ENCODE measurements at places on chromosomes 1 and 21.

DNA sequence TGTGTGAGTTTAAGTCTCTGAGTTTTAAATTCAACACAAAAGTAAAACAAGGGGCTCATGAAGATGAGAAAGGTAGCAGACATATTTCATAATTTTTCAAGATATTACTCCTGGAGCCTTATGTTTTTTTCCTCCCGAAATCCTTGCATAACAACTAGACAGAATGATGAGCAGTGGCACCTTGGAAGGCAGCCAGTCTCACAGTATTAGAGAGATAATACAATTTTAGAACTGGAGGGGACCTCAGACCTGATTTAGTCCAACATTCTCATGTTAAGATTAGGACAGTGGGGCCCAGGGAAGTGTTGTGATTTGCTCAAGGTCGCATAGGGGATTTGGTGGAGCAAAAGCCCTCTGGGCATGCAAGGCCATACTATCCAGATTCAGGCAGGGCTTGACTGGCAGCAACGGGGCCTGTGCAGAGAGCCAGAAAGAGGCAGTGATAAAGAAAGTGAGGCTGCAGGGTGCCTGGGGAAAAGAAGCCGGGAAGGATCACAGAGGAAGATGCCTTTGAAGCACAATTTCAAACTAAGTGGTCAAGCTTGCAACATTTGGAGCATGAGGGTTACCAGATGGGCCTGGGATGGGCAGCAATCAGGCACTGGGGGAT lies 31.4 kb upstream of the BCL9 start:
- DNase-seq: peak; percentile 35

DNA sequence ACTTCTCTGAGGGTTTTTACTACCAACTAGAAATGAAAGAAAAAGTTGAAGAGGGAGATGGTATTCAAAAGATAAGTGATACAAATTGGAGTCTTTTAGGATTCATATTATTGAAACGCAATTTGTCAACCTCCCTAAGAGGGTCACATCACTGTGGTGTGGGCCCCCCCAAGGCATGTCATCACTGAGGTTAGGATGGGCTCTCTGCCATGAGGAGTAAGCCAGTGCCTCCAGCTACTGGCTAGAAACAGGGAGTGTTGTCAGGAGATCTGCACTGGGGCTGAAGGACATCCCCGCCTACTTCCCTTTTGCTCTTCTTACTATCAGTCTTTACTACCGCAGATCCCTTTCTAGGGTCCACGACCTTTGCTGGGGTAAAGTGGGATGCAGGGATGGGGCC lies 25.9 kb downstream of the ITSN1 start:
- no peak for DNase-seq

- DNase-seq: no peak
Measured at GRCh38 chr21:28704746-28705145, 287.9 kb downstream of the LTN1 start.

- DNase-seq: peak; percentile 86
Measured at GRCh38 chr1:152110860-152111514, 4.3 kb downstream of the TCHH start.

- DNase-seq: no peak
Measured at GRCh38 chr1:58818976-58819375, 35.1 kb upstream of the JUN start.

DNA sequence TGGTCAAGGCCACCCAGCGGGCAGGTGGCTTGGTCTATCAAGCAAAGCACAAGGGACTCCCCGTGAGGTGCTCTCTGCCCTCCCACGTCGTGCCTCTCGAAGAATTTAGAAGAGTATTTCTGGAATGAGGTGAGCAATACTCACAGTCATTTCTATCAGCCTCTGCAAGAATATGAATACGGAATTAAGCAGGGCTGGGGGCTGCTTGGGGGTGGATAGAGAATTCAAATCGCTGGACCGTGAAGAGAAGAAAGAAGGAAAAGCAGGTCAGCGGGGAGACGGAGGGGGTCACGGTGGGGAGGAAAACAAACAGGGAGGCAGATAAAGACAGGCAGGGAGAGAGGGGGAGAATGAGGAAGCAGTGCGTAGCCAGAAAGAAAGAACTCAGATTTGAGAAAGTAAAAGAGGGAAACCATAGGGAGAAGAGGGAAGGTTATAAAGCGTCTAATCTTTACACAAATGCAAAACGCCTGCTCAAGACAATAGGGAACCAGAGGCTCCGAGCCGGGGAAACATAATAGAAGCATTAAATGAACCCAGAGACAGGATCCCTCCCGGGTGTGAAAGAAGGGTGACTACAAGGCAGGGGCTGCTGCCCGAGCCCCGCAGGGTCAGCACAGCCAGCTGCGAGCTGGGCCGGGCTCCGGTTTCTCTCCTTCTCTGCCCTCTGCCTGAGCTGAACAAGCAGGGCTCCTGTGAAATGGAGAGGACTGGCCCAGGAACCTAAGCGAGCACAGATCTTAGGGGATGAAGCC lies 2.1 kb upstream of the EDN2 start:
- DNase-seq: peak; percentile 93

- no peak for DNase-seq
Measured at GRCh38 chr1:6426972-6427350, 2.4 kb downstream of the ESPN start.

GRCh38 chr1:100323419-100324106 lies 28.7 kb upstream of the CDC14A start:
- no peak for DNase-seq

DNA sequence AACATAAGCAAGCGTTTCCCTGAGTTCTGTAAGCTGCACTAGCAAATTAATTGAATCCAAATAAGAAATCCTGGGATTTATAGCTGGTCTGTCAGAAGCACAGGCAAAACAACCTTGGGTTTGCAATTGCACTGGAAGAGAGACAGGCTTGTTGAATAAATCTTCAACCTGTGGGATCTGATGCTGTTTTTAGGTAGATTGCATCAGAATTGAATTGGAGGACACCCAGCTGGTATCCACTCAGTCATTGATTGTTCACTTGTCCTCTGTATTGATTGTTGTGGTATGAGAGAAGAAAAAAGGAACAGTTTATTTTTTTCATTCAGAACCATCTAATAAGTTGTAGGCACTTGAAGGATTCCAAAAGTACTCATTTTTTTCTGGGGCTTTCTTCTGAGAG lies 497.4 kb downstream of the SIPA1L2 start:
- no peak for DNase-seq

DNA sequence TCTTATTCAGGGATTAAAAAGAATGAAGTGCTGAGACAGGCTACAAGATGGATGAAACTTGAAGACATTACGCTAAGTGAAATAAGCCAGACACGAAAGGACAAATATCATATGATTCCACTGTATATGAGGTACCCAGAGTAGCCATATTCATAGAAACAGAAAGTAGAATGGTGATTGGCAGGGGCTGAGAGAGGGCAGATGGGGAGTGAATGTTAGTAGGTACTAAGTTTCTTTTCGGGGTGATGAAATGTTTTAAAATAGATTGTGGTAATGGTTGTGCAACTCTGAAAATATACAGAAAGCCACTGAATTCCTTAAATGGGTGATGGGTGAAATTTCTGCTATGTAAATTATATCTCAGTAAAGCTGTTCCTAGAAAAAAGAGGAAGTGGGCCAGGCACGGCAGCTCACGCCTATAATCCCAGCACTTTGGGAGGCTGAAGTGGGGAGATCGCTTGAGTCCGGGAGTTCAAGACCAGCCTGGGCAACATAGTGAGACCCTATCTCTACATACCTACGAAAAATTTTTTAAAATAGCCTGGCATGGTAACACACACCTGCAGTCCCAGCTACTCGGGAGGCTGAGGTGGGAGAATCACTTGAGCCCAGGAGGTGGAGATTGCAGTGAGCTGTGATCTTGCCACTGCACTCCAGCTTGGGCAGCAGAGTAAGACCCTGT lies 15.9 kb downstream of the SLC27A3 start:
- no peak for DNase-seq

DNA sequence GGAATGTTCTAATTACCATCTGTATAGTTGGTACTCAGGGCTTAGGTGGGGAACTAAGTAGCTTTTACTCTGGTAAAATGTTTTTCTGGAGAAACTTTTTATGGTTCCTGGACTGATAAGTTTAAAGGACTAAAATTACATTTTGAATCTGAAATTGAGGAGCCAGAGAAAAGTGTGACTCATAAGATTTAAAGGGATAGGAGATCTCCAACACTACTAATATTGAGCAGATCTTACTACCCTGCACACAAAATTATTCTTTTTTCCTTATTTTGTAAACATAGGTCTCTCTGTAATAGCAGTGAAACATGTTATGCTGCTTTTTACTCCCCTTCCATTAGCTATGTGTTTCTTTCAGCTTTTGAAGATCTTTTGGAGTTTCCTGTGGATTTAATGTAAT lies 32.5 kb downstream of the MTF2 start:
- no peak for DNase-seq

- no peak for DNase-seq
Measured at GRCh38 chr1:29474274-29475244, 238.2 kb downstream of the PTPRU start.

- DNase-seq: no peak
Measured at GRCh38 chr1:226052061-226052460, 10.5 kb upstream of the H3-3A start.

- DNase-seq: peak; percentile 79
Measured at GRCh38 chr1:3186526-3186921, 117.5 kb downstream of the PRDM16 start.

DNA sequence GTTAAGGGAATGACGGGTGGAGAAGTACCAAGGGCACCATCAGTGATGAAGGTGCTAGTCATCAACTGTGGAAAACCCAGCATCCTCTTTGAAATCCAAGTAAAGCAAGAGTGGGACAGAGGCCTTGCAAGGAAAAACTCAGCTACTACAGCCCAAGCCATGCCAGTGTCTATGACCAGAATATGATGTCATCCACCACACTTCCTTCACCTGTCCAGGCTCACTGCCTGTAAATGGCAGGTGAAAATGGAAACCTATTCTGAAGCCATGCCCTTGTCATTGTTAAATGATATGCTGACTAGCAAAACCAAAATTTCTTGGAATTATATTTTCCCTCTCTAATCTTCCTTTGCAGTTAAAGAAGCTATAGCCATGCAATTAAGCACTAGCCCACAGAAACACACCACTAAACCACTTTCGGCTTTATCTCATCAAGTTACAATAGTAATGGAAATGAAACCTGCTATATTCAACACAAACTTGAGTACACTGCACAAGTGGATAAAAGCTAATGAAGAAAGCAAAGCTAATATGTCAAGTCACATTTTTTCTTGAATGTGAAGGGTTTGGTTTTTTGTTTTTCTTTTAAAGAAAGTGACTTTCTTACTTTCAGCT lies 96.3 kb upstream of the RALGPS2 start:
- no peak for DNase-seq

- no peak for DNase-seq
Measured at GRCh38 chr1:27885114-27885528, 12.8 kb downstream of the THEMIS2 start.

DNA sequence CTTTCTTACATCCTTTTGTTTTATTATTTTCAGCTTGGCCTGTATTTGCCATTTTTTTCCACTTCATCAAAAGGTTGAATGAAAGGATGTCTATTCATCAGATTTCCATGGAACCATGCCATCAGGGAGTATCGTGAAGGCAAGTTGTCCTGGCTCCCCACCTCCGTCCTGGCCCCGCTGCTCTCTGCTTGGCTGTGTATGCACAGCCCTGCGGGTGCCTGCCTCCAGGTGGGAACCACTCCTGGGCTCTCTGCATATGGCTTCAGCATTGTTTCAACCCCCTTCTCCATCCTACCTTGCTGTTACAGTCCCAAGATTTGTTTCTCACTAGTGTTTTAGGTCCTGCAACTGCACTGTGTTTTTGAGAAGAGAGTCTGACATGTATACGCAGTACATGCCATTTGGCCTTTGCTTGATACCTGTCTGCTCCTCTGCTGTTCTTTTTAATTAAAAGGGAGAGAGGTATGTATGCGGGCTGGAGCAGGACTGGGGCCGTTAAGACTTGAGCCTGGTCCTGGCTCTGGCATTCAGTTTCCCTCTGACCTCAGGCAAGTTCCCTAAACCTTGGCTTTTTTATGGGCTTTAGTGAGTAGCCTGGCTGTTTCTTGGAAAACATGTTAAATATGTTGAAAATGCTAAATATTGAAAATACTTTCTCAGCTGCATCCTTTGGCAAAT lies 69.9 kb upstream of the GCLM start:
- no peak for DNase-seq

Data from eye (tissue), 1 donor.